Activated CD4-positive, CD25-positive, alpha-beta regulatory T cell (primary cell): ENCODE measurements at places on chromosomes 7 and 10.

DNA sequence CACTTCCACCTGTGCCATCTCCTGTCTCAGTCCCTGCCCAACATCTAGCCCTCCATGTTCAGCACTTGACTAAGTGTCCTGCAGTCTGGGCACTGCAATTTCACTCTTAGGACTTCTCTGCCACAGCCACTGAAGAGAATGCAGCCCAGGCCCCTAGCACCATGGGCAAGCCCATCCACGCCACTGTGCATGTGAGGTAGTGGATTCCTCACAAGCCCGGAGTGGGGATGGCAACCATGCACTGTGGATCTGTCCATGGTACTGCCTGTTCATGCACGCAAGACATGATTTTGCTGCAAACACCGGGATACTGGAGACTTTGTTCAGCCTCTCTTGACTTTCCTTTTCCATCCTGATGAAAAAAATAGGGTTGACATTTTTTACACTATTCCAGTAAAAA lies 12.3 kb downstream of the DDC start:
- DNase-seq, result no peak

DNA sequence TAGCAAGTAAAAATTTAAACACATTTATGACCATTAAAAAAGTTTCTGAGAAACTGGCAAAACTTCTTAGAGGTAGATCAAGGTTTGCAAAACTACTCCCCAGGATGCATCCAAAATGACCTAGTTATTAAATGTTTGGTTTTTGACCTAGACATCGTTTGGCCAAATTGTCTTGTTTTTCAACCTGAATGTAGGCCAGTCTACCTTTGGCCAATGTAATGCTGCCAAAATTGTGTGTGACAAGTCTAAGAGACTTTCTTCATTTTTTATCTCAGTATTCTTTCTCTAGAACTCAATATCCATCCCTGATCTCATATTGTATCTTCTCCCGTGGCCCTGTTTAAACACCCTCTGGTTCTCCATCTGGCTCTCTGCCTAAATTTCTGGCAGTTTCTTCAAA lies 202.0 kb downstream of the CXCL12 start:
- no peak for DNase-seq

DNA sequence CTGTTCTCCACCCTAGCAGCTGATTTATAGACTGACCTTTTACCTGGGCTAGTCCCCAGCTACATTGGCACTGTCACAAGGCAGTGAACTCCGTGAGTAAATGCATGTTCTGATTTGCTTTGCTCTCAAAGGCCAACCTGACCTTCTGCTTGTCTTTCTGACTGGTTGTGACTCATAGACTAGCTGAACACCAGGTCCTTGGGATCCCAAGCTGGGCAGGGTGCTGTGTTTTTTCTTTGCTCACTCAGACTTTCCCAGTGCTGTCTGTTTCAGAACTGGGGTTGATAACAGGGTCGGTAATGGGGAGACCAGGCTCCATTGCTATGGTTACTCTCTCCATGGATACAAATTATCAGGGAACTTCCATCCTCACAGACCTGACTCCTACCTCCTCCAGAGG lies 35.0 kb downstream of the EVX1 start:
- DNase-seq, result no peak

- DNase-seq, result no peak
Observed at GRCh38 chr7:148747274-148747673, 48.6 kb downstream of the CUL1 start.

DNA sequence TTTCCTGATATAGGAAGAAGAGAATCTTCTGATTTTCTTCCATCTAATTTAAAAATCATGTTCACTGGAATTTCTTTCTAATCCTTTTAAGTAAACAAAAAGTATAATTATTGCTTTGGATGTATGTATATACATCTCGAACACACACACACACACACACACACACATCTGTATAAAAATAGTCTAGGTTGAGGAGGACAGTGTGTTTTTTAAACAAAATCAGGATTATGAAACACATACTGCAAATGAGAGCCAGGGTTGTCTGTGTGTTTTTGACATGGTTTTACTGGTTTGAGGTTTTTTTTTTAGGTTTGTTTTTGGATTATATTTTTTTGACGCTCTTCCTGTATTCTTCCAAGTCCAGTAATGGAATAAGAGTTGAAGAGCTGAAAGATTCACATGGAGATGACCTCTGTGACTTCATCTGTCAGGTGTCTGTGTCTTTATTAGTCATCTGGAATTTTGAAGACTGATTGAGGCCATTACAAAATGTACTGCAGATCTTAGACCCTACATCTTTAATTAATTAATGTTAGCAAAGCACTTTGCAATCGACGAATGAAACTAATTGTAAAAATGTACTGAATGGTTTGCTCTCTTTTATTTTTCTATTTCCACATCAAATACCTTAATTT lies 237.1 kb downstream of the SUGCT start:
- no peak for DNase-seq

GRCh38 chr10:5975641-5976473 lies 1.5 kb downstream of the IL15RA start:
- peak; percentile 40 for DNase-seq

DNA sequence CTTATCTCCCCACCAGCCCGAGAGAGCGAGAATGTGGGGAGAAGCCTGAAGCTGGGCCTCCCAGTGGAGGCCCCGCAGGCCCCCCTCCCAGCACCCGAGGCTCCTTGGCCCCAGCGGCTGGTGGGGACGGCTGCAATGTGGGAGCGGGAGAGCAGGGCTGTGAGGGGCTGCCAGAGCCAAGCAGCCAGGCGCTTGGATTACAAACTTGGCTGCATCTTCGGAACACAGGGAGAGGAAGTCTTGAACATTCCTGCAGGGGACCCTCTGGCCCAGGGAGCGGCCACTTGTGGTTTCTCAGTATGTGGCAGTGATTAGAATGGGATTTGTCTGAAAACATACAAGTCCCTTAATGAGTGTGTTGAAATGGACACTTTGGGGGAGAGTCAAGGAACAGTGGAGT lies 23.2 kb downstream of the ELN start:
- DNase-seq, result no peak

DNA sequence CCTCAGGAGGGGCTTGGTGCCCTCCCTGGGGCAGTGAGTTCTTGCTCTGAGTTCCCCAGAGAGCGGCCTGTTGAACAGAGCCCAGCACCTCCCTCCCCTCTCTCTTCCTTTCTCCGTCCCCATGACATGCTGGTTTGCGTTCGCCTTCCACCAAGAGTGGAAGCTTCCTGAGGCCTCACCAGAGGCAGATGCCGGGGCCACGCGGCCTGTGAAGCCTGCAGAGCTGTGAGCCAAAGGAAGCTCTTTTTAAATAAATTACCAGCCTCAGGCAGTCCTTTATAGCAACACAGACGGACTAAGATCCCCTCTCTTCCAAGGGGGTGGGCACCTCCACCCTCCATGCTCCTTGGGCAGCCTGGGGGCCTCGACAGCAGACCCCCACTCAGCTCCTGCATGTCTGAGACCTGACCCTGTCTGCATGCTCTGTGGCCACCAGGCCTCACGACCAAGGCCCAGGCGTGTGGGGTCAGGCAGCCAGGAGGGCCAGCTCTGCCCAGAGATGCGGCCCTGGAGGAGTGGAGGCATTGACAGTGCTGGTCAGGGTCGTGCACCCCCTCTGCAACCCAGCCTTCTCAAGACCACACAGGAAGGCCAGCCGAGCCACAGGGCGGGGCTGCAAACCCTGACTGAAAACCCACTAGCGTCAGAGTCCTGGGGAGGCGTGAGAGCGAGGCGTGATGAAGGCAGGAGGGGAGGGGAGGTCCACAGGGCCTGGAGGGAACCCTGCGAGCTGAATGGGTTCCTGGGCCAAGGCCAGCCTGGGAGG lies 54.6 kb upstream of the ADGRA1 start:
- no peak for DNase-seq

GRCh38 chr7:17495655-17496394 lies 197.4 kb downstream of the AHR start:
- no peak for DNase-seq

GRCh38 chr7:30887464-30887872 lies 24.2 kb upstream of the AQP1 start:
- no peak for DNase-seq

DNA sequence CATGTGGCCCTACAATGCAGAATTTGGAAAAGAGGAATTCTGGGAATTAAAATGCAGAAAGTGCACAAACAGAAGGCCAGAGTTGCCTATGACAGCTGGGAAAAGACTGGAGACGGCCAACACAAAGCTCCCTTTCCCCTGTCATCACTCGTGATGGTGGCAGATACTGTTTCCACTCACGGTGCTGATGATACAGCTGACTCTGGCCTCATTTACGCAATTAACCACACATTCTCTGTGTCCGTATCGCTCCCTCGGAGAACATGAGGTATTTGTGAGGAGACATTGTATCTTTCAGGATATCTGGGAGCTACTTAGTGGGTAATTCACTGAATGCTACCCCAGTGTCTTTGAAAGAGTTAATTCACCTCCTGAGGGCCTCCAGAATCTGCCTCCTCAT lies 172.8 kb downstream of the TAX1BP1 start:
- no peak for DNase-seq

DNA sequence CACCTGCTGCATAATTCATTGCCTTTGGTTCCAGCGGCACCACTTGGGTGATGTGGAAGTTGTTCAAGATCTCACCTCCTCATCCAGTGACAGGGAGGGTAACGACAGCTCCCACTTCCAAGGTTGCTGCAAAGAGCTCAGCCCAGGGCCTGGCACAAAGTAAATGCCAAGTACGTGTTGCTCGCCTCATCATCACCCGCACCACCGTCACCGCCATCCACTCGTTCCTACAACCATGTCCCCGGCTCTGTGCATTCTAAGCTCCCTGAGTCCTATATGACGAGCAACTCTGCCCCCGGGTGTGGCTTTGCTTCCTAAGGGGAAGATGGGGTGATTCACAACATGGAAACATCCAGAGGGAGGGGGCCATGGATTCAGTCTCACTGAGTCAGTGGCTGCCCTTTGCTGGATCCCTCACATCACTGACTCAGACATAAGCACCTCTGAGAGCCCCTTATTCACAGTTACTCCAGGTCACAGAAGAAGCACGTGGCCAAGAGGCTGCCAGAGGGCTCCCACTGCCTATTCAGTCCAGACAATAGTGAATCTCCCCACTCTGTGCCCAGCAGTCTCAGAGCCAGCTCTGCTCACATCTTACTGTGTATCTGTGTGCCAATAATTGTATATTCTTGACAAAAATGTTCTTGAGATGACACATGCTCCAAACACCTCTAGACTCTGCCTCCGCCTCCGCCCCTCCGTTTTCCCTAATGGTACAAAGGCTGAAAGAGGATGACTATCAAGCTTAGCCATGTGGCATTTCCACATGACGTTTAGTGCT lies 159.1 kb downstream of the GFRA1 start:
- no peak for DNase-seq

DNA sequence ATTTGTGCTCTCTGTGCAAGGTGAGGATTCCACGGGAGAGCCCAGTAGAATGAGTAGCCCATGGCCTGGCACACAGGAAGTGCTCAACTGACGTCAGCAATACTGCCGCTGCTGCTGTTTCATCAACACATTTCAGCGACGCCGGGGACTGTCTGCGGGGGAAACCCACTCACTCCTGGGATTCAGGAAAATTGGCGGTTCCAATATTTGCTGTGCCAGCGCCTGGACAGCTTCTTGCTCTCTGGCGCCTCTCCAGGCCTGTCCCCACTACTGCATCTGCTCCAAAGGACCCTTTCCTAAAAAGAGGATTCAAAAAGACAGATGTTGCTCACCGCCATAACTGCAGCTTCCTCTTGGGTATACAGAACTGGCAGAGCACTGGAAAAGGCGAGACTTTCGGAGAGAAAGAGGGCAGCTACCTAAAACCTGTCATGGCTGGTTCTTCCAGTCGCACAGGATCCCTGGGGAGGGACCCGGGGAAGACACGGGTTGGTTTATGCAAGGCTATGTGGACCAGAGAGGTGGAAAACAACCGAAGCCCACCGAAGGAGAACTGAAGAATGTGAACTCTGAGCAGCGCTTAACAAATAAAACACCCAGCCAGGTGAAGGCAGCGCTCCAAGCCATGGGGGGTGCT lies 39.7 kb upstream of the ENO4 start:
- no peak for DNase-seq

GRCh38 chr10:89037096-89037495 lies 46.5 kb downstream of the FAS start:
- DNase-seq, result no peak

GRCh38 chr10:119871881-119872609 lies 598 bp downstream of the MCMBP start:
- DNase-seq, result peak; percentile 33
